ENCODE measurements at places on chromosomes 5 and 9.

GRCh38 chr9:92384375-92384774 lies 20.0 kb downstream of the OGN start:
- DNase-seq: no peak

GRCh38 chr9:92392690-92393089 lies 11.7 kb downstream of the OGN start:
- no peak for DNase-seq

DNA sequence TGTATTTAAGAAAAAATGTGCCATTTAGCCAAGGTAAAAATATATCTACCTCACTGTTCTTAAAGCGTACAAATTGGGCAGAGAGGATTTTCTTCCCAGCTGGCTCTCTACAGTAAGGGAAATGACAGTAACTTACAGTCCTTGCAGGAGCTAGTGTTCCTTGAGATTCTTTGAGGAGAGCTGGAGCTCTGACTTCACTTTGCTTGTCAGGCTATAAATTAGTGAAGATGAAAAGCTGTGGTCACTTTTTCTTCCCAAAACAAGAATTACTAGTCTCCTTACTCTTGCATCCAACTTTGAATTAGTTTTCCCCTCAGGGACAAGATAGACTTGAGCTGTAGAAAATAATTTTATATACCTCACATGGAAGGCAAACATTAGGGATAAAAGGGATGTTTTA lies 129.9 kb downstream of the ZSWIM6 start:
- DNase-seq: no peak

DNA sequence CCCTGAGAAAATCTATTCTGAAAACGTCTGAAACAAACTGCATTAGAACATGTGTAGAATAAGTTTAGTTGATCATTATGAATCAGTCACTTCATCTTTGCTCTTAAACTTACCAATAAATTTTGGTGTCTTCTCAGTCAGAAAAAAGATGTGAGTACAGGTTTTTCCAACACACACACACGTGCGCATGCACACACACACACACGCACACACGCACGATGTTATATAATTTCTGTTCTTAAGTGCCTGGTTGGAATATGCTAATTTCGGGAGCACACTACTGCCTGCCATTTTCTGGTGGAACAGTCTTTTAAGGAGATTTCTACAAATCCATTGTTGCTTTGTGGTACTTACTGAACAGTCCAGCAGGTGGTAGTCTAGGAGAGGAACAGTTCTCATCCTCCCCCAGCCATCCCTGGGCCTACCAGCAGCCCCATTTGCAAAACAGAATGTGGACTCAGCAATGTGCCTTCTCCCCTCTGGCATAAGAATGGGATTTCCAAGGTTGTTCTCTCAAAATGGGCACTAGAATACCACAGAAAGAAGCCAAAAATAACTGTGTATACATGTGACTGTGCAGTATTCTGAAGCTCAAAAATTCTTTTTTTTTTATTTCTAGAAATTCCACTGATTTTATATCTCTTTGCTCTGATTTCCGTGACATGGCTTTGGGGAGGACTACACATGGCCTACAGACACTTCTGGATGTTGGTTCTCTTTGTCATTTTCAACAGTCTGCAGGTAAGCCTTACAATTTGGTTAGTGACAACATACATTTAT lies 281.3 kb downstream of the ARRDC3 start:
- peak; percentile 30 for DNase-seq

- DNase-seq: no peak
Observed at GRCh38 chr5:96741891-96742309, 65.8 kb downstream of the ERAP1 start.

- DNase-seq: no peak
Observed at GRCh38 chr9:109416135-109416706, 81.9 kb downstream of the PTPN3 start.

- DNase-seq: no peak
Observed at GRCh38 chr5:14487897-14488570, 93.6 kb upstream of the OTULINL start.

GRCh38 chr5:86354664-86355063 lies 263.1 kb upstream of the COX7C start:
- no peak for DNase-seq

DNA sequence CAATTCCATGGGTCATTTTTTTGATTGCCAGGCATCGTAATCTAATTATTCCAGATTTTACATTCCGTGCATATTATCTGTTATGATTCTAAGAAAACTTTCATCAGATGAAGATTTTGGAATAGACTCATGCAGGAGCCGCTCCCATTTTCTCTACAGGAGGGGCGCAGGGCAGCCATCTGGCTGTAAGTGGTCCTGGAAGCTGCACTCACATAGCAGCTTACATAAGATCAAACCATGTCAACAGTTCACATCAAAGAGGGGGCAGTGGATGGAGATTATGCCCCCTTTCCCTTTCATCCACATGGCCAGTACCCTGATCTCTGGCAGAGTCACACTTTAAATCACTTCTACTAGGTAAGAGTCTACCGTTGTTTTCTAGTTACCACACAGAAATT lies 73.3 kb upstream of the PCA3 start:
- DNase-seq: no peak

- no peak for DNase-seq
Observed at GRCh38 chr9:93665128-93665636, 88.8 kb downstream of the PHF2 start.

DNA sequence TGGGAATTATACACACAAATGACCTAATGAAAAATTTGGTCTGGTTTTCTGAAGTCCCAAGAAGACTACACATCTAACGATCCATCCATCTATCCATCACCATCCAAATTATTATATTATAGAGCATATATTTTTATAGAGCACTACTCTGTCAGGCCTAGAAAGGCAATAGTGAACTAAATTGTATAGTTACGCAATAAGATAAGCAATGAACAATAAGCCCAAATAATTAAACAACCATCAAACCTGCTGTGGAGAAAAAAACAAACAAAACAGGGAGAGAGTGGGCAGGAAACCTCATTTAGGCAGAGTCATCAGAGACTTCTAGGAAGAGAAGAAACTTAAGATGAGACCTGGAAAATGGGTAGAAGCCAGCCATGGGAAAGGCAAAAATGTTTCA lies 59.7 kb downstream of the MTX3 start:
- no peak for DNase-seq

DNA sequence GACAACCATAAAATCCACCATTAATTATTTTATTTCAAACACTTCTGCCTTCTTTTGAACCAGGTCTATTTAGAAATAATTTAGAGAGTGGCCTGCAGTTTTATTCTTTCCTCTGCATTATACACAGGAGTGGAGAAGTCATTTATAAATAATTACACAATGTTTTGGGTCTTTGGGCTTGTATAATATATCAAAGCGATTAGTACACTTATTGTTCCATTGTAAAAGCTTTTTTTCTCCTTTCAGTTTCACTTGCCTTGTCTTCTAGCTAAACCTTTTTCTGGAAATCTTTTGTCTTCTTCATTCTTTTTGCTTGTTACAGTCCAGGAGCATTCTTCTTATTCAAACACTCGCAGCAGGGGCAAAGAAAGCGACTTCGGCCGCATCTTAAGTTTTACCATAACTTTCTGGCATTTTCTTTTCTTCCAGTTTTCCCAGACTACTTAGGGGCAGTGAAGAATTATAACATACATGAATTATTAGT lies 7.3 kb upstream of the NEUROG1 start:
- DNase-seq: no peak

DNA sequence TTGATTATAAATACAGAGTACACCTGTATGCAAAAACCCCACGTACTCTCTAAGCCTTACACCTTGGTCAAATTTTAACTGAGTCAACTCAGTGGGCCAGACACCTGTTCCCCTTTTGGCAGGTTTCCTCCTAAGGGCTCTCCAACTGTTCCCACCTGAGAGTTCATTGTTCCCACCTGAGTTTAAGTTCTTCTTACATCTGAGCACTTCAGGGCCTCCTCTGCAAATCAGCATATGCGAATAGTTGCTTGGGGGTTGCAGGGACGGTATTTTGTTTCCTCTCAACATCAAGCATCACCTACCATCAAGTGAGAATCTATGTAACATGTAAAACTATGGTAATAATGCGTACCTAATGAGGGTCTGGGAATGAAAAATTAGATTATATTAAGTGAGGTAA lies 300.0 kb downstream of the PIK3R1 start:
- no peak for DNase-seq

- DNase-seq: no peak
Observed at GRCh38 chr9:14247577-14247976, 66.4 kb downstream of the NFIB start.

- DNase-seq: no peak
Observed at GRCh38 chr5:123421773-123422172, 1.4 kb downstream of the CEP120 start.

DNA sequence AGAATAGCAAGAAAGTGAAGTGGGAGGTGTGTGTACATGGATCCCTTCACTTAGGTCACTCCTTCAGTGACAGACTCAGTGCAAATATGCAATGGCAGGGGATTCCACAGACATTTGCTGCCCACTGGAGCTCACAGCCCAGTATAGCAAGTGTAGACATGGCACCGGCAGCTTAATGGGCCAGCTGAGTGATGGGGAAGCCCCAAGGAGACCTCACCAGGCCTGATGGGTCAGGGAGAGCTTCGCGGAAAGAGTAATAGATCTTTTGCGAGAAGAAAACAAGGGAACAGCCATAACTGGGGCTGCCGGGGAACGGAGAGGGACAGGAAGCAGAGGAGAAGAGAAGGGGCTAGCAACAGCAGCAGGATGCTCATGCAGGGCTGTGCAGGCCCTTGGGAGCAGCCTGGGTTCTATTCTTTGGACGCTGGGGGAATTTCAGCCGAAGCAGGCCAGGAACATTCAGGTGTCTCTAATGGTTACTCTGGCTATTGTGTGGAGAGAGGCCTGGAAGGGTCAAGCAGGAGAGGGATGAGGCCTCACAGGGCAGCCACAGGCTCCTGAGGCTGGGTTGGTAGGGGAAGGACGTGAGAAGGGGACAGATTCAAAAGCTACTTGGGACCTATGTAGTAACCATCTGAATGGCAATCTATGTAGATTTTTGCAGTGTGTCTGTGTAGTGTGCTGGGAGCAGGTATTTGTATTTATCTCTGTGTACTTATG lies 27.0 kb downstream of the TCF7 start:
- DNase-seq: no peak

DNA sequence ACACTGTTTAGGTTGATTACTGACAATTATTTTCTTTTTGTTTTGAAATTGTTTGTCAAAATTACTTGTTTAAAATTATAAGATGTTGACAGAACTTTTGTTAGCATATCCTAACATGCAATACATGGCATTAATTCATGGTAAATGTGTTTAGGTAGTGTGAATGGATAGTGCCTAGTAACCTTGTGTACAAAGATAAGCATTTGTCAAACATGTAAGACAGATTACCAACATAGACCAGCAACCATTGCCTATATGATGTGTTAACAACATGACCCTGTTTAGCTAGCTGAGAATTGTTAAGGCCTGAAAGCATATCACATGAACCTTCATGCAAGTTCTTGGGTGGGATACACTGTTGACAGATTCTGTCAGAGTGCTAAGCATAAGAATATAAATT lies 13.4 kb downstream of the MAN2A1 start:
- DNase-seq: no peak

GRCh38 chr9:4371108-4371507 lies 71.2 kb upstream of the GLIS3 start:
- DNase-seq: no peak

GRCh38 chr9:95355500-95355899 lies 38.0 kb upstream of the FANCC start:
- no peak for DNase-seq

DNA sequence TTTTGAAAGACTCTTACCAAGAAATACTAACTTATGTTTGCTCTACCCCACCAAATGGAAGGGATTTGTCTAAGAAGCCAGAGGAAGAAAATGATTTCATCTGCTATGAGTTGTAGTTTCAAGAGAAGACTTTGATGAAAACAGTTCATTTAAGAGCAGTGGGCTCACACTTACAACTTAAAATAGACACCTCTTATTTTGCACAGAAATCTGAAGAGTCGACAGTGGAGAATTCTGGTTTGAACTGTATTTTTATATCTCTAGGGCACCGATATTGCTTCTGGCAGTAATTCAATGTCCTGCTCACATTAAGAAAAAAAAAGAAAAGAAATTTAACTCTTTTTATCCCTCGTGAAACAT lies 1.9 kb upstream of the DAB2 start:
- no peak for DNase-seq

- DNase-seq: no peak
Observed at GRCh38 chr5:88602584-88602983, 280.4 kb downstream of the MEF2C start.

DNA sequence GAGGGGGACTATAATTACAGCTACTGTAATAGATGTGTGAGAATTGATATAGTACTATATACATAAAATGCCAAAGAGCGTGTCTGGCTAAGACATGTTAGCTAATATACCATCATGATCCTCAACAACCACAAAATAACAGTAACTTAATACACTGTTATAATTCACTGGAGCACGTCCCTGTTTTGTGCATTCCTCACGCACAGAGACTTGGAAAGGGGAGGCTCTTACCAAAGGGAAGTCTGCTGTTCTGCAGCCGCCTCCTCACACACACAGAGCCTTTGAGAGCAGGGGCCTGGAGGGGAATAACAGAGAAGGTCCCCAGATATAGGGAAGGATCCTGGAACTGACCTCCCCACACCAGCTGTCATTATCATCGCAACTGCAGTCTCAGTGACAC lies 97.3 kb downstream of the ANKRD18A start:
- DNase-seq: no peak

- no peak for DNase-seq
Observed at GRCh38 chr9:99039505-99040182, 65.3 kb upstream of the TGFBR1 start.

- DNase-seq: no peak
Observed at GRCh38 chr5:169591636-169592035, 8.1 kb downstream of the SPDL1 start.

- no peak for DNase-seq
Observed at GRCh38 chr9:133552236-133552635, 17.7 kb downstream of the ADAMTSL2 start.

GRCh38 chr9:133787754-133788025 lies 49.5 kb upstream of the SARDH start:
- DNase-seq: no peak

DNA sequence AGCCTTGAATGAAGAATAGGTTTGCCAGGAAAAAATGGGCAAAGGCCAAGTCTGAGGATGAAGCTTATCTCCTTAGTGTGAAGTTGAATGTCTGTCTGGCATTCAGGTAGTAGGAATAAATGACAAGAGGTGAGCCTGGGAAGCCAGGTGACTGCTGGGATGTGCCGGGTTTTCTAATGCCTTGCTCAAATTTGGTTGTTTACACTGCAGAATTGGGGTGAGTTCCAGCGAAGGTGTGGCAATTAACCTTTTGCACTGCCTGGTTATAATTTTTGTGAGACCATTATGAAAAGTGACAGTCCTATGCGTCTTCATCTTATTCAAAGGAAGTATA lies 73.6 kb downstream of the MAST4 start:
- no peak for DNase-seq

GRCh38 chr9:35658968-35659220 lies 802 bp downstream of the CCDC107 start:
- no peak for DNase-seq

- no peak for DNase-seq
Observed at GRCh38 chr5:68037546-68037945, 178.0 kb upstream of the PIK3R1 start.
